ENCODE measurements at places on chromosomes 12 and 14. TPM values are rescaled to one million over a fixed set of nuclear protein-coding genes. Genes with fewer than 3 reads are reported as not detected.

DNA sequence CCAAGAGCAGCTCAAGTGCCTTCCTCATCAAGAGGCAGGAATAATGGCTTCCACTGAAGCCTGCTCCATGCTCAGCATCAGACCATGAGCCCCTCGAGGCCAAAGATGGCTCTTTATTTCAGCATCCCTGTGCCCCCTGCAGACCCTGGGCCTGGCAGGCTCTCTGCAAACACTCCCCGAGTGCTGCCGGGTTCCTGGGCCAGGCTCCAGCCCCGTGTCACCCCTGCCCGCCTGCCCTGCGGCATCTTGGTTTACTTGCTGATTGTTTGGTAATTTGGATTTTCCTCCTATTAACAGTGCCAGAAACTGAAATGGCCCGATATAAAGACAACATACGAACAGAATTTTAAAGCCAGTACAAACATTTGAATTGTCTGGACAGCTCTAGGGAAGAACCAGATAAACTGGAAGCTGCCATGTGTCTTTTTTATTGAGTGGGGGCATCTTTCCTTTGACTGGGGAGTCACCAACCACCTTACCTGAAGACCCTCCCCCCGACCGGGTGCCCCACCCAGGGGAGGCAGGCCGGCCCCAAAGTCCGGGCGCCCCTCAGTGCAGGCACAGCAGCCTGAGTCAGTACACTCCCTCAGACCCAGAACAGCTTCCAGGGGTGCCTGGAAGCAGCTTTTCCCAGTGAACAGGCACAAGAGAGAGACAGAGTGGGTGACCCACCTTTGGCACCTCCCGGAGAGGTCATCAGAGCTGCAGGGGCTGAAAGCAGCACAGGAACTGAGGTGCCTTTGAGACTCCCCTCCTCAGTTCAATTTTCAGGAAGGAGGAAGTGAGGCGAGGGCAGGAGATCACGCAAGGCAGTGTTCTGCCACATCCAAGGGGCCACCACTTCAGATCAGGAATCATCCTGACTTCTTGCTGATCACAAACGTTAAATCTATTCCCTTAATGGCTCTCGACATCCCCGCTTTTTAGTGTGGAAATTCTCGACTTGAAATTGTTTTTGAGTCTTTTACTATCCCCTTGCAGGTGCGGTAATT, 30.6 kb downstream of the ITPK1 start:
- no peak for DNase-seq

The LRRIQ1 gene
- polyA plus RNA-seq, result 31.7 TPM

- no peak for DNase-seq
Observed at GRCh38 chr14:50288146-50288545, 23.9 kb downstream of the L2HGDH start.

The MANSC1 gene
- 28.0 TPM for polyA plus RNA-seq

DNA sequence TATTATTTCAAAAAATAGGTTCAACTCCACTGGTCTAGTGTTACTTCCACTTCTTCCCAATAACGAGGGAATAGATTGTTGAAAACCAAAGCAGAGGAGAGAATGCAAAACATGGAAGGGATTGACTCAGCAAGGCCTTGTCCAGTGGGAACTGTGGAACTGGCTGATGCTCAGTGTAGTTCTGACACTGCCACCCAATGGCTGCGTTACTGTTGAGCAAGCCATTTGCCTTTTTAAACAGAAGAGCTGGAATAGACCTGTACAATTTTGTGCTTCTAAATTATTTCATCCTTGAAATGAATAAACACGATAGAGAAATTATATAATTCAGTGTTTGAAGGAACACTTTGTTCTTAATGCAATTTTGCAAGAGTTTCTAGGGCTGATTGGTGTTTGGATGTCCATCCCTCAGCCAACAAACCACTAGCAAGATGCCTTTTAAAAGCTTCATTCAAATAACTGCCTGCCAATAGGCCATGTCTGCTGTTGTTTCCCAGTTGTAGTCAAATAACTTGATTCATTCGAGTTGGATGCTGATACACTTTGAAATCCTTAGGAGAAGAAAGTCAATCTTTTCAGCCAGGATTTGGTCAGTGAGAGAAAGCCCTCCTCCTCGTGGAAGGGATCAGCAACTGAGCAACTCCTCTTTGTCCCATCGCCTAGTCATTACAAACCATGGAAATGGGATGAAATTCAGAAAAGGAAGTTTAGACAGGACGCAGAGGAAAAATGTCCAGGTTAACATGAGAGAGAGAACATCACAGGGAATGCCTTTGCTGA, 7.3 kb upstream of the MGP start:
- no peak for DNase-seq
